ENCODE measurements at places on chromosomes 1 and 21. TPM values are rescaled to one million over a fixed set of nuclear protein-coding genes. Genes with fewer than 3 reads are reported as not detected.

Gene KRTAP7-1
- total RNA-seq = not detected

Gene SCAMP3
- 32.1 TPM for total RNA-seq

Gene RHOU
- 1.1 TPM for total RNA-seq

Gene KCNA2
- total RNA-seq = under 0.01 TPM

Gene FOXD2
- under 0.01 TPM for total RNA-seq

Gene UTP25
- 13.2 TPM for total RNA-seq

Gene REN
- total RNA-seq = not detected

Gene SLC44A5
- 0.38 TPM for total RNA-seq

Gene EDARADD
- total RNA-seq = 0.19 TPM

Gene KLHDC9
- 0.28 TPM for total RNA-seq

Gene DRAXIN
- total RNA-seq = 0.56 TPM

Gene SFN
- total RNA-seq = 2.7 TPM

Gene FAM20B
- 53.8 TPM for total RNA-seq

Gene MMP23B
- 8.1 TPM for total RNA-seq

Gene UBE2G2
- 71.1 TPM for total RNA-seq

Gene WNT3A
- total RNA-seq = not detected
